COR-L47 (cell line): ENCODE measurements at places on chromosomes 1 and 21.

GRCh38 chr1:193694741-193695140 is 508.3 kb upstream of the B3GALT2 start:
- DNase-seq: no peak

- DNase-seq: no peak
Measured at GRCh38 chr1:223840254-223840653, 5.5 kb downstream of the TP53BP2 start.

DNA sequence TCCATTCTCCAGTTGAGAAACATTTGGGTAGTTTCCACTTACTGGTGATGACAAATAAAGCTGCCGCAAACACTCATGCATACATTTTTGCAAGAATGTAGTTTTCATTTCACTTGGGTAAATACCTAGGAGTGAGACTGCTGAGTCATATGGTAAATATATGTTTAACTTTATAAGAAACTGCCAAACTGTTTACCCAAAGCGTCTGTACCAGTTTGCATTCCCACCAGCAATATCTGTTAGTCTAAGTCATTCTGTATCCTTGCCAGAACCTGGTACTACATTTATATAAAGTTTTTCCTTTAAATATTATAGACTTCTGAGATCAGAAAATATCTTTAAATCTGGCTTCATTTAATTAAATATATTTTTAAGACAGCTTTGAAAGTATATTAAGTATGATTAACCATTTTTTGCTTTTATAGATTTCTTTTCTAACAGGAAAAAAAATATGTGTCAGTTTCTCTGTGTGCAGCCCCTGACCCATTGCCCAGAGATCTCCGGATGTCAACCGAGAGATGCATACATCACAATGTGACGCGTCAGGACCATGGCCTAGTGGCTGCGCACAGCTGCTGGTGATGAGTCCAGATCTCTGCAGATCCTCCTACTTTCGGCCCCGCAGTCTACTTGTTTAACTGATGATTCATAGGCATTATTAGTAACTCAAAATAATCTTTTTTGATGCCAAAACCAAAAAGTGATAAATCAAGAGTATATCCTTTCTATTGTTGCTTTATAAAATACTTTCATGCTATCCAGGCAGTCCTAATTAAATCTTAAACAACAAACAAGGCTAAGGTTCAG is 227.1 kb upstream of the MAP1LC3C start:
- DNase-seq: no peak

DNA sequence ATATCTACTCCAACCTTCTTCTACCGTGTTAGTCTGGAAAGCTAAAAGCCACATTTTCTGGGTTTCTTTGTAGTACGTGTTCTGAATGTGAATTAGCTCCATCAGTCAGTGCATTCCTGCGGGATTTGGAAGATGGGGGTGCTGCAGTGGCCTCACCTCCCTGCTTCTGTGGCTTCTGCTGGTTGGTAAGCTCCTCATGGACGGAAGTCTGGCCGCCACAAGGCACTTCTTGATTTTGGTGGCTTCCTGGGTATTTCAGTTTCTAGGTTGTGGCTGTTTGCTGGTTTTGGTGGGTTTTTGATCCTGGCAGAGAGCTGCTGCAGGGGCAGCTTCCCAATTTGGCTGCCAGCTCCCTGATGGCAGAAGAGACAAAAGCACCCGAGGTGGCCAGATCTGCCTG is 20.9 kb upstream of the TACSTD2 start:
- no peak for DNase-seq

- no peak for DNase-seq
Measured at GRCh38 chr1:223836586-223836985, 9.2 kb downstream of the TP53BP2 start.

GRCh38 chr1:147509786-147510395 is 31.4 kb upstream of the BCL9 start:
- no peak for DNase-seq

DNA sequence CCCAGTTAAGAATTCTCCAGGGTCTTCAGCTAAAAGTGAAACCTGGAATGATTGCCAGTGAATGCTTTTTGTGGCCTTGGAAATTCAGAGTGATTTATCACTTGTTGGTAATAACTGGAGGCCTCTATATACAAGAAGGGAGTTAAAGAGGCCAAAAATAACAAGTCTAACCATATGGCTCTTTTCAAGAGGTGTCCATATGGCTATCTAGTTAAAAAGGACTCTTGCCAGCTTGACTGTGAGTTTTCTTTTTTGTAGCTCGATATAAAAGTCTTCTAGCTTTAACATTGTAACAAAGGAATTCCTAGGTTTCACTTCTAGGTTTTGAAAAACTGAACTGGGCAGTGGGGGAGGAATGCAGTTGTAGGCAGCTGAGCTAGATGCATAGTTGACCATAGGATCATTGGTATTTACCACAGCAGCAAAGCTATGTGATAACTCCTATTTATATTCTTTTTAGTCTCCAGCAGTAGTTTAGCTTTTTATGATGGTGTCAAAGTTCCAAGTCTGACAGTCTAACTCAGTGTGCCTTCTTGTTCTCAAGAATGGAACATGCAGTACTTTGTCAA is 44.4 kb downstream of the CACHD1 start:
- DNase-seq: no peak

GRCh38 chr1:227654431-227654830 is 80.7 kb downstream of the JMJD4 start:
- no peak for DNase-seq

DNA sequence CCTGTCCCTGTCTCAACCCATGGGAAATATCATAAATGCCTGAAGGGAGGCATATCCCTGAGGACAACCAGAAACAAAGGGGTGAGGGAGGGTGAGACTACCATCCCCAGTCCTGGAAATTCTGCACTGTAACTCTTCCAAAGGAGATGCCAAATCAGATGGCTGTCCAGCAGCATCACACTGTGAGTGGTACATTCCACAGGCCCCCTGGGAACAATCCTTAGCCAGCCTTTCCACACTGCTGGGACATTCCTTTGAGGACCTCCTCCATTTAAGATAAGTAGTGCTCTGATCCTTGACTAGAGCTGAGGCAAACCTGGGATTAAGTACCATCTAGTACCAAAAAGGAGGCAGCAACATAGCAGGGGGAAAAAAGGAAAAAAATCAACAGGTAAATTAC is 10.7 kb downstream of the IVL start:
- DNase-seq: no peak

GRCh38 chr1:66332548-66332901 is 201.4 kb upstream of the SGIP1 start:
- no peak for DNase-seq

- no peak for DNase-seq
Measured at GRCh38 chr1:187839873-187840272, 1011.1 kb downstream of the PLA2G4A start.

DNA sequence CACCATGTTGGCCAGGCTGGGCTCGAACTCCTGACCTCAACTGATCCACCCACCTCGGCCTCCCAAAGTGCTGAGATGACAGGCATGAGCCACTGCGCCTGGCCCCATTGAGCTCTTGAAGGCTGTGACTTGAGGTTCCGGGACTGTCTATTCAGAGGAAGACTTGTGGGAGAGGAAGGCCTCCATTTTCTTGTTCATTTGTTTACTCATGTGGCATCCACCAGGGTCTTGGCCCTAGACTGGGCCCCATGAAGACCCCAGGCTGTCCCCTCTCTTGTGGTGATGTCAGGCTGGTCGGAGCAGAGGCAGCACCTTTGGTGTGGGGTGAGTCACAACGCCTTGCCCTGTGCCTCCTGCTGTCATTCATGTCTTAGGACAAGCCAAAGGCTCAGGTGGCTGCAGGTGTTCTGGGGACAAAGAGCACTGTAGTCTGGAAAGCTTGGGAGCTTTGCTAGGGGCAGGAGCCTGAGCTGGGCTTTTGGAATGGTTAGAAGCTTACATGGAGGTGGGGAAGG is 224.6 kb upstream of the C1orf174 start:
- DNase-seq: no peak

- no peak for DNase-seq
Measured at GRCh38 chr1:18640228-18641004, 9.8 kb downstream of the PAX7 start.

DNA sequence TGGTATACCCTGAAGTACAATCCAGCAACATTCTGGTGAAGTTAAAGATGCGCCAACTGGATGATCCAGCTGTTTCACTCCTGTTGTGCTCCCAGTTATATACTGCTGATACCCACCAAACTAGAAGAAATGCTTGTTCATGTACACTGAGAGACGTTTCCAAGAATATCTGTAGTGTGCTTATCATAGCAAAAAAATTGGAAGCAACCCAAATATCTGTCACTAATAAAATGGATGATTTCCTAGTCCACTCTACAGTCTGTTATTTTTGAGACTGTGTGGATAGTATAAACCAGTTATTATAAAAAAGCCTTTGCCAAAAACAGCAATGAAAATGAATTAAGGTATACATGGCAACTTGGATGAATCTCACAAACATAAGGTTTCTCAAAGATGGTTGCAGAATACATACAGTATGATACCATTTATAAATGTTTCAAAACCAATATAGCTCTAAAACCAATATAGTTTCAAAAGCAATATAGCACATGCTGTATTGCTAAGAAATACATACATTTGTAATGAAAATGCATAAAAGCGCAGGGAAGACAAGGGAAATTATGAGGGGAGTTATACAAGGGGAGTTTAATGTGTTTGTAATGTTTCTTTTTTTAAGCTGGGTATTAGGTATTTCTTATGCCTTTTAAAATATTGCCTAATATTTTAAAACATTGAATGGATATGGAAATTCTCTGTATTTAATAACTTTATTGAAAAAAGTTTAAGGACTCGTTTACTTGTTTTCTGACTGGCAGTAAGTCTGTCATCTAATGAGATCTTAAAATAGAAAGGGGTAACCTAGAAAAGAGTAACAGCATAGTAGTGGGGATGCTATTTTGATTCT is 36.5 kb downstream of the GPSM2 start:
- DNase-seq: peak; percentile 45

- DNase-seq: no peak
Measured at GRCh38 chr1:74357756-74358155, 122.6 kb downstream of the TNNI3K start.

- DNase-seq: no peak
Measured at GRCh38 chr1:230643908-230644307, 1.6 kb downstream of the COG2 start.

DNA sequence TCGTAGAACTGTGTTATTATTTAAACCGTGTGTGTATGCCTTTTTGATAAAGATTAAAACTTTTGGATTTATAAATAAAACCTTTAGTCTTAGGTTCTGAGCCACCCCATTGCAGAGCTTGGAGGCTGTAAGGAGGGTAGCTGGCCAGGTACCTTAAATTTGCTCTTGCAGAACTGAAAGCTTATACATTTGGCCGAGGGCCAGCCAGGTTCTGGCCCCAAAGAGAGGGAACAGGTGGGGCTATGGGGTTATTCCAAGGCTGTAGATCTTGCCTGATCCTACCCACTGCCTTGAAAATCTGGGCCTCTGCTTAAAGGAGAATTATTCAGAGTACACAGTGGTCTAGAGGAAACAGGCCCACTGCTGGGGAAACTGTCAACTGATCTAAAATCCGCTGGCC is 59.6 kb downstream of the CAMK2N1 start:
- no peak for DNase-seq

- DNase-seq: no peak
Measured at GRCh38 chr1:207364614-207365013, 43.1 kb downstream of the CD55 start.

DNA sequence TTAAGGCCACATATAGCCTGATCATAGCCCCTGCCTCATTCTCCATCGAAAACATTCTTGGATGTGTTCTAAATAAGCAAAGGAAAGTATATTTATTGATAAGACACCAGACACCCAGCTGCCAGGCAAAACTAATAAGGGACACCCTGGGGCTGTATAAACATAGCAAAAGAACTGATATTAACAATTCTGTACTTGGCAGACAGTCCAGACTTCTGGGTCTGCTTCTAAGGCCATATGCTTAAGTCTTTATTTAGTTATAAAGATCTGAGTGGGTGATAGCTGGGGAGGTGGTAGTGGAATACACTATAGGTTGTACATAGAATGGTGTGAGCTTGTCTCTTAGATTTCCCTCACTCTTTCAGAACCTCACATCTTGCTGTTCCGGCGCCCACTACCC is 3.9 kb downstream of the CKS1B start:
- no peak for DNase-seq

GRCh38 chr1:44447051-44447810 is 42.2 kb downstream of the RNF220 start:
- no peak for DNase-seq

DNA sequence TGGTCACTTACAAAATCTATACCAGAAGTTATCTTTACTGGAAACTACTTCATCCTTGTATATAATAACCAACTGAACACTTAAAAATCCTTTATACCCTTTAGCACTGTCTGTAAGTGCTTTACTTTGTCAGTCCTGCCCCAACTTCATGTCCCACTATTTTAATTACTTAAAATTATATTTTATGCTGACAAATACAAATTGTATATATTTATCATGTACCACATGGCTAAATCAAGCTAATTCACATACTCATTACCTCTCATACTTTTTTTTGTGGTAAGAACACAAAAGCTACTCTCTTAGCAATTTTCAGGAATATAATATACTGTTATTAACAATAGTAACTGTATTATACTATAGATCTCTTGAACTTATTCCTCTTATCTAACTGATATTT is 63.0 kb downstream of the EVI5 start:
- DNase-seq: no peak

GRCh38 chr1:152367436-152367835 is 7.6 kb upstream of the FLG2 start:
- DNase-seq: no peak

- no peak for DNase-seq
Measured at GRCh38 chr1:30381266-30381665, 342.1 kb downstream of the MATN1 start.

DNA sequence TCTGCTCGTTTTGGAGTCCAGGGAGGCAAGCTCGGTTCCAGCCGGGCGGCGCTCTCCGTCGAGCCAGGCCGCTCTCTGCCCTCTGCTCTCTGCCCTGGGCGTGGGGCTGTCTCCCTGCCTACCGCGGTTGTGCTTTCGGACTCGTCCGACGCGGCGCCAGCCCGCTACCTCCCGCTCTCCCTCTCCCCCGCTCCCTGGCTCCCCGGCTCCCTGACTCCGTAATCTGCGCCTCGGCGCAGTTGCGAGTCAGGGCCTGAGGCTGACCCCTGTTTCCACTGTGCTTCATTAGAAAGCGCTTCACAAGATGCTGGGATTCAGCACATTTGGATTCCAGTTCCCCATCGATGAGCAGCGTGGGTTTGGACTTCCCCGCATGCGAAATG is 2.2 kb downstream of the SOX13 start:
- DNase-seq: no peak

- DNase-seq: no peak
Measured at GRCh38 chr1:1666526-1666925, 7.7 kb upstream of the CDK11B start.

GRCh38 chr1:155591770-155592169 is 18.2 kb upstream of the MSTO1 start:
- DNase-seq: peak; percentile 66

- DNase-seq: no peak
Measured at GRCh38 chr1:39452540-39452939, 38.9 kb upstream of the BMP8A start.

- DNase-seq: no peak
Measured at GRCh38 chr21:37028570-37028969, 22.1 kb downstream of the RIPPLY3 start.

- peak; percentile 23 for DNase-seq
Measured at GRCh38 chr21:42164064-42164789, 54.7 kb upstream of the ABCG1 start.

- DNase-seq: peak; percentile 65
Measured at GRCh38 chr1:975896-976683, 5.8 kb downstream of the PERM1 start.

- DNase-seq: no peak
Measured at GRCh38 chr1:221708076-221708571, 33.8 kb downstream of the DUSP10 start.

- no peak for DNase-seq
Measured at GRCh38 chr1:197725044-197725443, 50.2 kb downstream of the DENND1B start.
